ENCODE measurements at places on chromosomes 12 and 14. TPM values are rescaled to one million over a fixed set of nuclear protein-coding genes. Genes with fewer than 3 reads are reported as not detected.

OR4E2 gene
- total RNA-seq: not detected

- no peaks in the 10 kb centered on the region for H3K4me1 ChIP-seq
- no peak overlapping the region for H3K4me3 ChIP-seq
- DNase-seq: no peak
- no peaks in the 10 kb centered on the region for H3K36me3 ChIP-seq
- H3K27me3 ChIP-seq: peaks cover 9% of the 10 kb centered on the region
These were observed 528.2 kb downstream of the MED13L start for GRCh38 chr12:115749071-115749841.

GRCh38 chr12:9760699-9761418 is at the start of gene CD69:
TSS of gene CD69 (minus strand) at chr12:9760901. CDS start at chr12:9760820, 81 bp downstream.
- peaks cover 34% of the 10 kb centered on the region for H3K4me1 ChIP-seq
- H3K27me3 ChIP-seq: no peaks in the 10 kb centered on the region
- H3K36me3 ChIP-seq: peaks cover 57% of the 10 kb centered on the region
- DNase-seq: peak; percentile 89
- peak within 1 kb of the TSS; percentile 99 for H3K27ac ChIP-seq

ARL6IP4 gene
- 174 TPM for total RNA-seq

DNA sequence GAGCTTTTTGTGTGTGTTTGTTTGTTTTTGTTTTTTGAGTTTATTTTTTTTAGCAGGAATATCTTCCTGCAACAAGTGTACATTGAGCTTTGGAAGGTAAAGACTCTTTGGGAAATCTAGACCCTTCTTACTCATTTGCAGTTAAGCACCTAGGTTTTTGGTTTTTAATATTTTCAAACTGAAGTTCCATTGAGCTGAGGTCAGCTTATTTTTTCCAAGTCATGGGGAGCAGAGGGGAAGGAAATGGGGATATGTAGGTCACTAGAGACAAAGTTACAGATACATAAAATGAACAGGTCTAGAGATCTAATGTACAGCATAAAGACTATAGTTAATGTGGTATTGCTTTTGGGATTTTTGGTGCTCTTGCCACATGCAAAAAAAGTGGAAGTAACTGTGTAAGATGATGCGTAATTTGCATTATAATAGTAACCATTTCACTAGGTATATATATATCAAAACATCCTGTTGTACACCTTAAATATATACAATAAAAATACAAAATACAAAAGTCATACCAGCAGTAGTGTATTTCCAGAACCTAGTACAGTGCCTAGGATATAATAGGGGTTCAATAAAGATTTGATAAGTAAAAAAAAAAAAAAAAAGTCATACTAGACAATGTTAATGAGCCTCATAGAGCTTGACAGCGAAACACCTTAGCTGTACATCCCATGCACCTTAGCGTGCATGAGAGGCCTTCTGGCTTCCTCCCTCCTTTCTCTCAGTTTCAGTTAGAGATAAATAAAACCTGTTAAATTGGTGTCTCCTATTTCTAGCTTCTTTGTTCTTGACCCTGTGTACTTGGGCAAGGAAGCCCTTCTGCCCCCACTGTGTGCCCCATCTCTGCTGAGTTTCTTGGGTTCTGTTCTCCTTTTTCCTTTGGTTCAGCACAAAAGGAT is 22.7 kb downstream of the CGRRF1 start:
- H3K27ac ChIP-seq: no peak overlapping the region
- no peaks in the 10 kb centered on the region for H3K36me3 ChIP-seq
- H3K4me1 ChIP-seq: peaks cover 2% of the 10 kb centered on the region
- H3K4me3 ChIP-seq: no peak overlapping the region
- DNase-seq: no peak

Data from activated CD8-positive, alpha-beta T cell treated with anti-CD3 and anti-CD28 coated beads for 36 hours (primary cell).